ENCODE measurements at places on chromosomes 7 and 10.

DNA sequence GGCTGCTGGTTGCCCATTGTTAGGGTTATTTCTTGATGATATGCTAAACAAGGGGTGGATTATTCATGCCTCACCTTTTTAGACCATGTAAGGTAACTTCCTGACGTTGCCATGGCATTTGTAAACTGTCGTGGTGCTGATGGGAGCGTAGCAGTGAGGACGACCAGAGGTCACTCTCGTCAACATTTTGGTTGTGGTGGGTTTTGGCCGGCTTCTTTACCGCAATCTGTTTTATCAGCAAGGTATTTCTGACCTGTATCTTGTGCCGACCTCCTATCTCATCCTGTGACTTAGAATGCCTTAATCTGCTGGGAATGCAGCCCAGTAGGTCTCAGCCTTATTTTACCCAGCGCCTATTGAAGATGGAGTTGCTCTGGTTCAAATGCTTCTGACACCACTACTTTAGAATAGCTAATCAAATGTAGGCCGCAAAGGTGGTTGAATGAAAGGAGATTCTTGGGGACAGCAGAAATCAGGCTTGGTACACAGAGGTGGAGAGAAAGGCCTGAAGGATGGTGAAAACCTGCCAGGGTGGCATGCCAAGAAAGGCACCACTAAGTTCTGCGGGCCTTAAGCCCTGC is 17.9 kb upstream of the SMO start:
- no peak overlapping the region for H3K27ac ChIP-seq
- no peaks in the 10 kb centered on the region for H3K36me3 ChIP-seq
- DNase-seq = no peak
- H3K27me3 ChIP-seq = peaks cover 23% of the 10 kb centered on the region

- no peak overlapping the region for H3K27ac ChIP-seq
- no peak for DNase-seq
- H3K27me3 ChIP-seq = peaks cover 9% of the 10 kb centered on the region
- no peaks in the 10 kb centered on the region for H3K36me3 ChIP-seq
- H3K4me3 ChIP-seq = no peak overlapping the region
These were observed 106.9 kb upstream of the CSTF2T start for GRCh38 chr10:51806079-51806835.

DNA sequence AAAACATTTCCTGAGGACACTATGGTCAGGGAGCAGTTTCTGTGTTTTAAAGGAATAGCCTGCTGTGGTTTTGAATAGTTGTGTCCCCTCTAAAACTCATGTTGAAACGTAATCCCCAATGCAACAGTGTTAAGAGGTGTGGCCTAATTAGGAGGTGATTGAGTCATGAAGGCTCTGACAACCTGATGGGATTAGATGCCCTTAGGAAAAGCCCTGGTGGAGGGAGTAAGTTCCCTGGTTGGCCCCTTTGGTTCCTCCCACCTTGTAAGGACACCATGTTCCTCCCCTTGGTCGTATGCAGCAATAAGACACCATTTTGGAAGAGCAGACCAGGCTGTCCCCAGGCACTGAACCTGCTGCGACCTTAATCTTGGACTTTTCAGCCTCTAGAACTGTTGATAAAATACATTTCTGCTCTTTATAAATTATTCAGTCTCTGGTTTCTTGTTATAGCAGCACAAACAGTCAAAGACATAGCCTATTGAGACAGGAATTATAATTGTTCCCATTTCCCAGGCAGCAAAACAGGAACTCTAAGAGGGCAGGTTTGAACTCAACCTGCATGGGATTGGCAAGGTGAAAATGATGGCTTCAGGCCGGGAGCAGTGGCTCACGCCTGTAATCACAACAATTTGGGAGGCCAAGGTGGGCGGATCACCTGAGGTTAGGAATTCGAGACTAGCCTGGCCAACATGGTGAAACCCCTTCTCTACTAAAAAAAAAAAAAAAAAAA is 20.5 kb upstream of the TNS3 start:
- no peaks in the 10 kb centered on the region for H3K27me3 ChIP-seq
- H3K27ac ChIP-seq = no peak overlapping the region
- no peak for DNase-seq
- H3K36me3 ChIP-seq = no peaks in the 10 kb centered on the region
- H3K4me3 ChIP-seq = no peak overlapping the region
- H3K4me1 ChIP-seq = no peaks in the 10 kb centered on the region

DNA sequence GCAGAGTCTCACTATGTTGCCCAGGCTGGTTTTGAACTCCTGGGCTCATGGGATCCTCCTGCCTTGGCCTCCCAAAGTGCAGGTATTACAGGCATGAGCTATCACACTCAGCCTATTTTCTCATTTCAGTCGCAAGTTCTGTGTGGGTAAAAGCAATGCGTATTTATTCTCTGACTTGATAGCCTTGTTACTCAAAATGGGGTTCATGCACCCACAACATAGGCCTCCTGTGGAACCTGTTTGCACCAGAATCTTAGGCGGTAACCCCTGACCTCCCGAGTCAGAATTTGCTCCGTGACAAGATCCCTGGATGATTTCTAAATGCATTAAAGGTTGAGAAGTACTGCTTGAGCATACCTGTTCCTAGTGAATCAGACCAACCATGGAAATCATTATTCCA is 7.3 kb downstream of the IL2RA start:
- H3K36me3 ChIP-seq = peaks cover 85% of the 10 kb centered on the region
- peaks cover 76% of the 10 kb centered on the region for H3K4me1 ChIP-seq
- DNase-seq = peak; percentile 61
- peak overlapping the region; percentile 87 for H3K4me3 ChIP-seq
- peak overlapping the region; percentile 96 for H3K27ac ChIP-seq

GRCh38 chr7:1915956-1916600 is 246.0 kb downstream of the ELFN1 start:
- H3K36me3 ChIP-seq = peaks cover 16% of the 10 kb centered on the region
- no peak overlapping the region for H3K27ac ChIP-seq
- H3K27me3 ChIP-seq = peaks cover 12% of the 10 kb centered on the region
- no peak for DNase-seq

- peaks cover 2% of the 10 kb centered on the region for H3K27me3 ChIP-seq
- H3K4me1 ChIP-seq = no peaks in the 10 kb centered on the region
These were observed 38.0 kb downstream of the LHFPL3 start for GRCh38 chr7:104366390-104366789.

- peaks cover 9% of the 10 kb centered on the region for H3K27me3 ChIP-seq
- no peaks in the 10 kb centered on the region for H3K36me3 ChIP-seq
- no peak overlapping the region for H3K4me3 ChIP-seq
These were observed 65.5 kb upstream of the NKX6-2 start for GRCh38 chr10:132851451-132851850.

DNA sequence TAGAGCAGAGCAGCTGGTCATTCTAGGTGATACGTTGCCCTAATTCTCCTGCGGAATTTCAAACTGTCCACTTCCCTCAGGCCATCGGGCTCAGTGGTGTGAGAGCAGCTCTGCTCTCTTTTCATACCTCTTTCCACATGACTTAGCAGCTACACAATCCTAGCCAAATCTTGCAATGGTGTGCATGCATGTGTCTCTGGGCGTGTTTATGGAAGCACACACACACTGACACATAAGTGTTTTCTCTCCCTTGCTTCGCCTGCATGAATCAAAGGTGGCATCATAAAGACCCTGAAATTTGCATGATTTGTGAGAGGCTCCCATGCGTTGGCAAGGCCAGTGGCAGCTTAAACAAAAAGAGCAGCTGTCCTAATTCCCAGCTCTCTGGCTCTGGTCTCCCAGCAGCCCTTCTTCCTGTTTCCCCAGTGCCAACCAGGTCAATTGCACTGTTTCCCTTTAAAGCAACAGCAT is 1189.5 kb downstream of the GATA3 start:
- no peaks in the 10 kb centered on the region for H3K4me1 ChIP-seq
- no peaks in the 10 kb centered on the region for H3K36me3 ChIP-seq
- DNase-seq = no peak
- peaks cover 6% of the 10 kb centered on the region for H3K27me3 ChIP-seq

DNA sequence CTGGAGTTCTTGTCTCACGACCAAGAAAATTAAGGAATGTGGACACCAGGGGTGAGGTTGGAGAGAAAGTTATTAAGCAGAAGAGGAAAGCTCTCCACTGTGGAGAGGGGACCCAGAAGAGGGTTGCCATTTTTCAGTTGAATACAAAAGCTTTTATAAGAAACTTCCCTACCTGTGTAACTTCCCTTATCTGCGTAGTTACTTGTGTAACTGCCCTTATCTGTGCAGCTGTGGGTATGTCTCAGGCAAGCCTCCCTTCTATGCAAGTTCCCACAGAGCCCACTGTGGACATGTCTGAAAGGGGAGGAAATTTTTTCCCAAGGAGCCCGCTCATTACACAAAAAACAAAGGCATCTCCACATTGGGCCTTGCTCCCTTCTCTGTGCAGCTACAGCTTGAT is 94.9 kb downstream of the SVOPL start:
- no peak for DNase-seq
- H3K27ac ChIP-seq = no peak overlapping the region
- H3K27me3 ChIP-seq = peaks cover 2% of the 10 kb centered on the region
- H3K4me1 ChIP-seq = peaks cover 9% of the 10 kb centered on the region
- H3K36me3 ChIP-seq = no peaks in the 10 kb centered on the region

DNA sequence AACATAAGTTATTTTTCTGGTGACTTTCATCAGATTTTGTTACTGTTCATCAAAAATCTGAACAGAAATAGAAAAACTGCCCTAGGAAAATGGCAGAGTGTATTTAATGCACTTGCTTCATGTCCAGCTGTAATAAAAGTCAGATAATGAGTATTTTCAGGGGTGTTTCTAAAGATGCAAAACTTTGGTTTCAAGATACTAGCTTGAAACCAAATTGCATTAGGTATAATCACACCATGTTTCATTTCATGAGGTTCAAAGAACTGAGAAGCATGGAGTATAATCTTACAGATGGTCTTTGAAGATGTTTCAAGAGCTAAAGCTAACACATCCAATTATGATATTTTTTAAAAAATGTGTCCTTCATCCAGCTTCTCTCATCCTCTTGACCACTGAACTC is 128.9 kb downstream of the NRCAM start:
- H3K36me3 ChIP-seq = no peaks in the 10 kb centered on the region
- peaks cover 2% of the 10 kb centered on the region for H3K4me1 ChIP-seq
- H3K4me3 ChIP-seq = no peak overlapping the region
- no peak overlapping the region for H3K27ac ChIP-seq
- no peak for DNase-seq

- H3K27me3 ChIP-seq = peaks cover 4% of the 10 kb centered on the region
- no peaks in the 10 kb centered on the region for H3K36me3 ChIP-seq
- H3K4me3 ChIP-seq = no peak overlapping the region
- H3K4me1 ChIP-seq = peaks cover 10% of the 10 kb centered on the region
These were observed 116.6 kb downstream of the SPAG6 start for GRCh38 chr10:22461891-22462290.

DNA sequence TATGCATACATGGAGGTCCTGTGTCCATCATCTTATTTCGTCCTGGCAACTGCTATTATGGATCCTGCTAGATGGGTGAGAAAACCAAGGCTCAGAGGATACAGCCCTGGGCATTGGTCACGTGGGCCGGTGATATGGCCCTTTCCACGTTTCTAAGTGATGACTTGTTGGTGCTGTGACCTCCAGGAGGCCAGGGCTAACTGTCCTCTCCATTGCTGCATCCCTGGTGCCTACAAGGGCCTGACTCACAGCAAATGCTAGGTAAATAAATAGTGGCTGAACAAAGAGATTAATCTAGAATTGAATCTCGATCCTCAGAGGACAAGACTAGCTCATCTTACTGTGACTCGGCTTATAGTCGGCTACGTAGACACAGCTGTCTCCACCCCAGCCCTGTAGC is 78.6 kb downstream of the FAM53B start:
- peaks cover 9% of the 10 kb centered on the region for H3K4me1 ChIP-seq
- no peak for DNase-seq
- no peaks in the 10 kb centered on the region for H3K27me3 ChIP-seq
- peaks cover 9% of the 10 kb centered on the region for H3K36me3 ChIP-seq
- H3K27ac ChIP-seq = no peak overlapping the region

GRCh38 chr7:103048833-103049232 is 25.8 kb downstream of the FBXL13 start:
- no peak overlapping the region for H3K4me3 ChIP-seq
- no peak for DNase-seq
- H3K4me1 ChIP-seq = no peaks in the 10 kb centered on the region
- H3K27ac ChIP-seq = no peak overlapping the region

DNA sequence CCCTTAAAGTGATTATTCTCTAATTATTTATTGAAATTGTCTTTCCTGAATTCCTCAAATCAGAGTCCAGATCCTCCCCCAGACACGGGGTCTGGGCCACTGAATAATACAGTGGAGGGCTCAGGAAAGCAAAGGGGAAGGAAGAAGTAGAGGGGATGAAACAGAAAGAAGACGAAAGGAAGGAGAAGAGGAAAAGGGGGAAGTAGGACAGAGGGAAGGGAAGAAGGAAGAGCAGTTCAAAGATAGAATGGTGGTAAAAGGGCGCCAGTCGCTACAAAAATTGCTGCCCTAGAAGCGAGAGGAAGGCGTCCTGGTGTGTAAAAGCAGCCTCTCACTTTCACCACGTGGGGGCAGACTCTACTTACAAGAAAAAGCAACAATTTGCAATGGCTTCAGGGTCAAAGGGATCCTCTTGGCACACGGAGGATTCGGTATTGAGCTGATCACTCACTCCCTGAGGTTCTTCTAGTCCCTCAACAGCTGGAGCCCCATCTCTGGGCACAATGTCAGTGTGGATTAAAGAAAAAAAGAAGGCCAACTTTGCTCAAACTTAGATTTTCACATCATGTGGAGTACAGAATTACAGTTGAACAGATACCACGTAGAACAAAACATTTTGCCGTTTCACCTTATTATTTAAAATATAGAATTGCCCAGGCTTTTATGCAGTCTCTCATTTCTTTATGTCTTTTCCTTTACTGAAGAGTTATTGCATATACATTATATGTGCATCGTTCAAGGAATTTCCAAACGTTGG is 31.4 kb upstream of the NPVF start:
- DNase-seq = peak; percentile 88

GRCh38 chr10:104641937-104642657 is 1.0 kb downstream of the SORCS3 start:
- no peak overlapping the region for H3K4me3 ChIP-seq
- no peak for DNase-seq
- H3K27ac ChIP-seq = no peak overlapping the region
- peaks cover 4% of the 10 kb centered on the region for H3K4me1 ChIP-seq
- H3K36me3 ChIP-seq = no peaks in the 10 kb centered on the region

GRCh38 chr10:129942936-129943715 is 20.9 kb downstream of the EBF3 start:
- H3K27ac ChIP-seq = no peak overlapping the region
- DNase-seq = no peak
- no peaks in the 10 kb centered on the region for H3K27me3 ChIP-seq
- H3K4me3 ChIP-seq = no peak overlapping the region
- no peaks in the 10 kb centered on the region for H3K36me3 ChIP-seq
- no peaks in the 10 kb centered on the region for H3K4me1 ChIP-seq

GRCh38 chr7:48617993-48618392 is 306.4 kb upstream of the CDC14C start:
- no peak overlapping the region for H3K4me3 ChIP-seq
- no peak overlapping the region for H3K27ac ChIP-seq
- no peaks in the 10 kb centered on the region for H3K4me1 ChIP-seq
- H3K36me3 ChIP-seq = no peaks in the 10 kb centered on the region

GRCh38 chr7:133048589-133048988 is 33.3 kb downstream of the CHCHD3 start:
- H3K36me3 ChIP-seq = peaks cover 7% of the 10 kb centered on the region
- no peak overlapping the region for H3K4me3 ChIP-seq
- H3K27ac ChIP-seq = no peak overlapping the region
- peaks cover 2% of the 10 kb centered on the region for H3K4me1 ChIP-seq
- no peaks in the 10 kb centered on the region for H3K27me3 ChIP-seq

GRCh38 chr7:42714356-42714755 is 197.5 kb downstream of the C7orf25 start:
- no peak overlapping the region for H3K27ac ChIP-seq
- H3K4me1 ChIP-seq = no peaks in the 10 kb centered on the region
- no peak for DNase-seq

Measured in activated CD4-positive, alpha-beta T cell treated with anti-CD3 and anti-CD28 coated beads, Interleukin-2, amount 10 ng/mL, durations not matched to agents 24 days and 14 days (primary cell).